ENCODE measurements at places on chromosomes 2 and 18.
A peak's percentile ranks its signal among the peaks of the same experiment; 100 is the strongest.

DNA sequence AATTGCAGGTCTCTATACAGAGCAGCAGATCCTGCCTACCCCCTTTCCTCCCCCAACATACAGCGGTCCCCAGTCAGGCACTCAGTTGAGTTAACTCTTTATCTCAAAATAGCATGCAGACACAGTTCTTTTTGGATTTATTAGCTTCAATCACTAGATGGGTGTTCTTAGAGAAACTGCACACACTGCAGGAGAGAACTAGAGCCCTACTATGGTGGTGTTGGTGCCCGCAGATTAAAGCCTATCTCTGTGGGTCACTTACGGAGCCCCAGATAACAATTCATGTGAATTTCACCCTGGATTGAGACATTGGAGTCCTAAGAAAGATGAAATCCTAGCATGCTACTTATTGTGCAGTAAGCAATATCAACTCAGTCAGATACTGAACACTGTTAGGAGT lies 11.9 kb downstream of the ADD2 start:
- no peak for DNase-seq

DNA sequence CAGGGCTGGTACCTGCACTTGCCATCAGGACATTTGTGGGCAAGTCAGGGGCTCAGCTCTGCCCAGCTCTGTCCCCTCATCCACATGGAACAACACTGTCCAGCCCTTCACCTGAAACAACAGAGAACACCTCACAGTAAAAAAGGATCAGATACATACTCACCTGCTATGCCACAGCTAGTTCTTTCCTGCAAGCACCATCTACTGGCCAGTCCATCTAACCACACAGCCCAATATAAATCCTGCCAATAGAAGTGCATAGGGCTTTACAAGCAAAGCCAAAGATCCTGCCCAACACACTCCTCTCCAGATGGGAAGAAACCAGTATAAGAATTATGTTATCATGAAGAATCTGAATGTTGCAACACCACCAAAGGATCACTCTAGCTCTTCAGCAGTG lies 52.2 kb upstream of the GALNT13 start:
- no peak for DNase-seq

GRCh38 chr2:73984922-73985307 lies 205 bp downstream of the TET3 start:
- peak; percentile 80 for DNase-seq

DNA sequence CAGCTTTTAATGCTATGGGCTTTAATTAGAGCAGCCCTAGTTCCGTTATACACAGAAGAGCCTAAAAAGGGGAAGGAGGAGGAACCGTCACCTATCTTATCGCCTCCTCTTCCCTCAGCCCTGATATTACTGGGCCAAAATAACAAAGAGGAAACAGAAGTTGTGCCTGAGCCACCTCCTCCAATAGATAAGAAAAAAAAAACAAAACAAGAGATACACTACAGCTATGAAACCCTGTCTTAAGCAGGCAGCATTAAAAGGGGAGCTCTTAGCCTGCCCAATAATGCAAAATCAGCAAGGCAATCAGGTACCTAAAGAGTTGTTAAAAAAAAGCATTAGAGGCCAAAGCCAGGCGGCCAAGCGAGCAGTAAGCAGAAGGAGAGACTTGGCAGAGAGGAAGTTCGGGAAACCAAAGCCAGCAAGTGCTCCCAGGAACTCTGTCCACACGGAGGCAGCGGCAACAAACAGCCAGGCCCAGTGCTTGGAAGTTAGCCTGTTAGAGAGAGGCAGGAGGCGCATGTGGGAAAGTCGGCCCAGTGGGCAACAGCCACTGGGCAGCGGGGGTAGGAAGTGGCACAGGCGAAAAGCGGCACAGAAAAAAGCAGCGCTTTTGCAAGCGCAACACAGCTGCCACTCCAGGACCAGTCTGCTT lies 41.8 kb upstream of the PDK1 start:
- DNase-seq, result no peak

DNA sequence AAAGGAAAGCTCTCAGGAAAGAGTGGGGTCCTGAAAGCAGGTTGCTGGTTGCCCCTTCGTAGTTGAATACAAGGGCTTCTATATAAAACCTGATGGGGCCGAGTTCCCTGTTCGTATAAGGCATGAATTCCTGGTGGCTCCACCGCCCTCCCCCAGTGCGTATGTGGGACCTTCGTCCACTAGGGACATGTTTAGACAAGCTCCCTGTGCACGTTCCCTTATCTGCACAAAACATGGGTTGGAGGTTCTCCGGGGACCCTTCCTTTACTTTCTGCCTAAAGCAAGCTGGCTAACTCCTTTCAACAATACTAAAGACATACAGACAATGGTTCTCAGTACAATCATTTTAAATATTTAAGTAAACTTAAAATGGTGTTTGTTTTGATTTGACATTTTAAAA lies 8.0 kb downstream of the CLUL1 start:
- DNase-seq, result no peak

GRCh38 chr2:39724828-39725144 lies 54.3 kb downstream of the THUMPD2 start:
- no peak for DNase-seq
